Stimulated activated CD4-positive, alpha-beta T cell treated with anti-CD3 and anti-CD28 coated beads, Interleukin-15, amount 100 ng/mL, for 1 hour (primary cell): ENCODE measurements at places on chromosomes 12 and 14.

DNA sequence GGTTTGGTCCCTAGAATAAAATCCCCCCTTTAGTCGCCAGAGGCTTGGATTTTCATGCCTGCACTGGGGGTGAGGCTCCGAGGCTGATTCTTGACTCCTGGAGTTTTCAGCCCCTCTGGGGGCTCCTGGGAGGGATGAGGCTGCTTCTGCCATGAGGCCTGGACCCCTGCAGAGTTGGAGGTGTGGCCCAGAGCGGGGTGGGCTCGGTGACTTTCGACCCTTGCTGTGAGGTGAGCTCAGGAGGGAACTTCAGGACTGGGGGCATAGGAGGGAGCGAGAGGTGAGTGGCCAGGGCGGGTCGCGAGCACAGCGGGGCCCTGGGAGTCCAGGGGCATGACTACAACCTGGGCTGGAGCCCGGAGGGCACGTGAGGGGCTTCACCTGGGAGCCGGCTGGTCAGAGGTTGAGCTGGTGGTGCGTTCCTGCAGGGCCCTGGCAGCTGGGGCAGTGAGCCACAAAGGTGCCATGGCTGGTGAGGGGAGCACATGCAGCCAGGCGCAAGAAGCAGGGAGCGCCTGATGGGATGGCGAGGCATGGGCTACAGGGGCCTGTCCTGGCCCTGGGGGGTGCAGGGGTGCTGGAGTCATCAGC, 168.2 kb downstream of the KIF26A start:
- DNase-seq = no peak

DNA sequence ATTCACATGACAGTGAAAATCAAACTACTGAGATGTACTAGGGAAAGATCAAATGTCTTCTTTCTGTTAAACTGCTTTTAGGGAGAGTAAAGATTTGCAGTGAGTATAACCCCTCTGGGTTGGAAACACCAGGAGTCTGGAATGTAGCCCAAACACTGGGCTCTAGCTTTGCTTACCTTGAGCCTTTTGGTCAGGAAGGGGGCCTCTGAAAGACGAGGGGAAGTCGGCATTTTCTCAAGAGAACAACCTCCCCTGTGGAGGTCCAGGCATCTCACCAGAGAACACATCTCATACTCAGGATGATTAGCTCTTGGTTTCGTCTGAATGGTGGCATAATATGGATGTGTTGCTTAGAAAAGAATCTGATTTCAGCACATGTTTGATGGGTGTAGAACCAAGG, 169.0 kb downstream of the ZFP36L1 start:
- DNase-seq = no peak

GRCh38 chr12:109310247-109311125, 1.4 kb upstream of the FOXN4 start:
- DNase-seq = no peak

DNA sequence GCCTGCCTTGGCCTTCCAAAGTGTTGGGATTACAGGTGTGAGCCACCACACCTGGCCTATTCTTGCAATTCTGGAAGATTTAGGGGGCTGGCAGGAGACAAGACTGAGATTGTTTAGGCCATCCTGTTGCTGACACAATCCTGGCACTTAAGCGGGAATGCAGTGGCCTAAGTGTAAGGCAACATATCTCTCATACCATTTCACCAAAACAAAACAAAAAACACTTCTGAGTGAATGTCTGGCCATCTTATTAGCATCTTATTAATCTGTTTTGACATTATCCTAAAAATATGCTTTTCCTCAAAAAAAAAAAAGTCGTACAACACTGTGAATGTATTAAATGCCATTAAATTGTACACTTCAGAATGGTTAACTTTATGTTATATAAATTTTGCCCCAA, 67.6 kb downstream of the DENND5B start:
- no peak for DNase-seq

GRCh38 chr12:95179011-95179410, 38.3 kb downstream of the FGD6 start:
- DNase-seq = no peak

DNA sequence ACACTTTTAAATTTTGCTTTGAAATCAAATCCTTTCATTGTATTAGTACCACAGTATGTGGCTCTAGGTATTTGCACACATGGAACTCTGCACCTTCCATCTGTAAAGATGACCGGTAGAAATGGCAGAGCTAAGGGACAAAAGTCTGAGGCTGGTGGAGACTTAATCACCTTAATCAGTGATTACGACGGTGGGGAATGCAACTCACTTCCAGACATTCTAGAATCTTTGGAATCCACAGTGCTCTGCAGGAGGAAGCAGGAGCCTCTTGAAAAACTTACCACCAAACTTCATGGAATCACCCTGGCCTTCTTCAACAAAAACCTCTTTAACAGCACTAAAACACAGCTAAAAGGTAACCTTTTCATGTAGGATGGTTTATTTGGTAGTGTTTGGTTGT, 3.9 kb upstream of the DACT1 start:
- no peak for DNase-seq

DNA sequence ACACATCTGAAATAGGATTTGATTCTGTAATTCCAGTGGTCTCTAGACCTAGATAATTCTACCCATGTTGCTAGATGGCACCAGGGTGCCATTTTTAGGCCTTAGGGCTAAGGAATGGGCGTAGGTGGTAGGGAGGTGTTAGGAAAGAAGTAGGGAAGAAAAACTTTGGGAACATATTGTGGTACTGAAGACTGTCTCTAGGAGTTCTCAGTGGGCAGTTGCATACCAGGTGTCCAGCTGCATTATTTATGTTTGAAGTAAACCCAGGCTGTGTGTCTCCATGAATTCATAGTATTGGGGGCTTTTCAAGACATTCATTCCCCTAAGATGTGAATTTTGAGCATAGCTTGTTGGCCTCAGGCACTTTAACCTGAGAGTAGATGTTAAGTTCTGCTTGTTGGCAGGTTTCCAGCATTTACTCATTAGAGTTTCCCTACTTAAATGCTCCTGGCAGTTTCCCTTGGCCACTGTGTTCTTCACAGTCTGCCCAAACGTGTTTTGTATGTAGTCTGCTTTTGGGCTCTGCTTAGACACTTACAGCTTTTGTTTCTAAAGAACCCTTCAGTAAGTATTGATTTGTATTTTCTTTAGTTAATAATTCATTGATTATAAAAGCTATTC, 31.5 kb upstream of the CCT2 start:
- DNase-seq = no peak

DNA sequence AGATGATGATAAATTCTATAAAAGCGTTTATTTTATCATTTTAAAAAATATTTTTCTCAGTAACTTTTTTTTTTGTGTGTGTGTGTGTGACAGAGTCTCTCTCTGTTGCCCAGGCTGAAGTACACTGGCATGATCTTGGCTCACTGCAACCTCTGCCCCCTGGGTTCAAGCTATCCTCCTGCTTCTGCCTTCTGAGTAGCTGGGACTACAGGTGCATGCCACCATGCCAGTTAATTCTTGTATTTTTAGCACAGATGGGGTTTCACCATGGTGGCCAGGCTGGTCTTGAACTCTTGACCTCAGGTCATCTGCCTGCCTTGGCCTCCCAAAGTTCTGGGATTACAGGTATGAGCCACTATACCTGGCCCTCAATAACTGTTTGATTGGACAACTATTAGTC, 37.2 kb downstream of the PKP2 start:
- no peak for DNase-seq

DNA sequence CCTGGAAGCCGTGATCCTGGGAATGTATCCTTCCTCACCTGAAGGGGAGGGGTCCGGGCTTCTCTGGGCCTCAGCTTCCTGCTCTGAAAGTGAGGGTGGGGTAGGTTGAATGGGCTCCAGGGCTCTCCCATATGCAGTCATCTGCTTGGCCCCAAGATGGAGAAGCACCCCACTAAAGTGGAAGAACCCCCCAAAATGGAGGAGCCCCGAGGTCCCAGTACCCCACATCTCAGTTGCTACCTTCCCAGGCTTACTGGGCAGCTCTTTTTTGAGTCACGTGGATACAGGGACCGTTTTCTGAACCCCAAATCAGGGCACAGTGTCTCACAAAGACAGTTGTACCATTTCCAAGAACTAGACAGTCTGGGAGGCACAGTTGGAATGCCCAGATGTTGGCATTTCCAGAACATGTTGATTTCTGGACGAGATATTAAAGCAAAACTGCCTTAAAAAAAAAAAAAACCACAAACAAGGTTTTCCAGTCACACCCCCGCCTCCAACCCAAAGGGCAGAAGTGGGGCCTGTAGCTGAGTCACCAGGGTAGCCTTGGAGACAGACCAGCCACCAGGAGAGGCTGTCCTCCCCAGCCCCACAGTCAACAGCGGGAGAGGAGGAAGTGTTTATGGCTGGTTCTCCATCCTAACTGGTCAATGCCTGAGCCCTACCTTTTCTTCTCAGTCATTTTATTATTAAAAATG, 12.1 kb downstream of the VASH1 start:
- no peak for DNase-seq

- no peak for DNase-seq
Observed at GRCh38 chr14:76768671-76769500, 7.6 kb downstream of the VASH1 start.

- no peak for DNase-seq
Observed at GRCh38 chr12:94172973-94173372, 24.6 kb downstream of the PLXNC1 start.

DNA sequence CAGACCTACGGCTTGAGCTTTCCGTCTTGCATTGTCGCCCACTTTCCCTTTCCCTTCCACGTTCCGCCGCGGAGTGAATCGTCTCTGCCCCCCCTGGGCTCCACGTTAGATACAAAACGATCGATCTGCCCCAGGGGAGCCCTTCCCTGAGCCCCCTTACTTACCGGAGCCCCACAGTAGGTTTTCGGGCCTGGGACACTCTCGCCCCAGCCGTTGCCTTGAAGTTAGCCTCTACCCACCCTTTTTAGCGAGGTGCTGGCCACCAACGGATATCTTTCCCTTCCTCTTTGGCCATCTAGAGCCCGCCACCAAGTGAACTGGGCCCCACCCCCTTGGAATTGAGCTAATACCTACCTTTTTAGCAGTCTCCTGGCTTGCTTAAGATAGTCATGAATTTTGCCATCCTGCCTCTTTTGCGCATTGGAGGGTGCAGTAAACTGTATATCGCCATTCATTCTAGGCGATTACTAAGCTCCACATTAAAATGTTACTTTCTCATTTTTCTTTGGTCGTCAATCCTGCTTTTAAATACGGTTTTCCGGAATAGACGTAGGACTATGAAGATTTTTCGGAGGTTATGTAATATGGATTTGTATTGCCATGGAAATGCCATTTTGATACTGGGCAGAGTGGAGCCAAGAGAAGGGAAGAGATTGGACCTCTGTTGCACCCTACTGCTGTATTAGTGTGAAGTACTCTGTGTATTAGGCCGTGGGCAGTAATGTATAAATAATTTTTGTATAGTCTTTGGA, 764 bp downstream of the RBM25 start:
- no peak for DNase-seq

DNA sequence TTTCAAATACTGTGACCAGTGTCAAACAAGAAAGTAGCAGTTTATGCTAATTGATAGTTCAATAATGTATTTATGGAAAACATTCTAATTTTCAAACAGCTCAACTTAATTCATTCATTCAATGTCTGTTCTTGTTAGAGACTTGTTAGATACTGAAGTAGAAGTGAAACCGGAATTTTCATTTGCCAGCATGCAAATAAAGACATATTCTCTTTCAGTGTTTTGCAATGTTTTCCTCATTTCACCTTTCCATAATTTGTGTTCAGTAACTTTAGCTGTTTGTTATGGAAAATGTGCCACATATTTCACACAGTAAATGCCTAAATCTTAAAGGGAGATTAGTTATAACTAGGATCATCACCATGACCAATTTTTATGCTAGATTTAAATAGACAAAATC, 21.2 kb downstream of the TAS2R50 start:
- DNase-seq = no peak

GRCh38 chr12:6745741-6746525, 7.0 kb downstream of the MLF2 start:
- DNase-seq = no peak
